ENCODE measurements at places on chromosomes 1 and 21.

DNA sequence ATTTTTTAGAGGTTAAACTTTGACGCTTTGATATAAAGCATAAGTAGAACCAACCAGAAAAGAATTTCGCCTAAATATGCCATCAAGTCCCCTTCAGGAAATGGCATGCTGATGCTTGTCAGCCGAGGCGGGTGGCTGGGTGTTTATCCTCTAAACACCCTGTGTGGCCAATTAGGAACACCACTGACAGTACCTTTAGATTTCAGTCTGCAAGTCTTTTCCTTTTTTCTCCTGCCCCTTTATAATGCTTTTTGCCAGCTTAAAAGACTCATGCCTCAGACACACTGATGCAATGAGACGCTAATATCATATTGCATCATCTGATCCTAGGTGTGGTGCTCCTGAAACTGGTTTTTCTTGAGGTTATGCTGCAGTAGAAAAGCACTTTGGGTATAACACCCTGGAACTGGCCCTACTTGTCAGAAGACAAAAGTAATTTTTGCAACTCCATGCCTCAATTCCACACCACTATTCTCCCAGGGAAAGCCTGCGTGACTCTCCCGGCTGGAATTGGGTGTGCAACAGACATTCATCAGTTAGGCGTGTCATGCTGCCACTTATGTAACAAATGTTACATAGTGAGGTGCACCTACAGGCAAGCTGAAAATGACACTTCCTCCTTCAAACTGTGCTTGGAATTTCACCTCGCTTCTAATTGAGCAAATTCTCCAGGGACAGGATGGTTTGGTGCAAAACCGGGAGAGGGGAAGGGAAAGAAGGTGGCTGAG is 2.0 kb upstream of the RCC2 start:
- no peak for DNase-seq

GRCh38 chr21:25931765-25932164 is 197.0 kb downstream of the GABPA start:
- DNase-seq = no peak

DNA sequence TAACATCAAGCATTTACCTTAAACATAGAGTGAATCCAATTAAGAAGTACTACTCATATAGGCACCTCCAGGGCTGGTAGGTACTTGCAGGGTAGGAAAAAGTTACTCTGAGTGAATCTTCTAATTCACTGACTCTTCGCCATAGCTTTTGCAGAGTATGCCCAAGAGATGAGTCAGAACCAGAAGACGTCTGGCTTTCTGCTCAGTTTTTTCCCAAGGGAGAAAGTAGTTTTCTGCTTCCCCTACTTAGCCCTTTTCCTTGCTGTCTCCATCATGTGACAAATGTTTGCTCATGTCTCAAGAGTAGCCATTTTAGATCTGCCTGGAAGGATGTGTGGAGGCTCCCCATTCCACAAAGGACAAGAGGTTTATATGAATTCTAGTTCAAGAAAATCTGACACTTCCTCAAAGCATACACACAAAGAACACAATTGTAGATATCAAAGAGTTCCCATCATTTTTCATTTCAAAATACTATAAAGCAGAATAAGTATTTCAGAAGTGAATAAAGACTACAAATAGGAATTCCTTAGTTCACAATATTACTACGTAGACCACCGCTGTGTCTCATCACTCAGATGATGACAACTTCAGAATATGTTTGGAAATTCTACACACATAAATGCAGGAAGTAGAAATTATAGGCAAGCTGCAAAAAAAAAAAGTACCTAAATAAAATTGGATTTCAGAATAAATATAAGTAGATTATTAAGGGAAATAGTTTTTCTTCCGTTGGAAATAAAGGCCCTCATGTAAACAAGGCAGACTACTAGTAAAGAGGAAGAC is 98.5 kb downstream of the ASH1L start:
- DNase-seq = no peak

- DNase-seq = no peak
Observed at GRCh38 chr1:178633056-178633455, 92.0 kb upstream of the RALGPS2 start.

DNA sequence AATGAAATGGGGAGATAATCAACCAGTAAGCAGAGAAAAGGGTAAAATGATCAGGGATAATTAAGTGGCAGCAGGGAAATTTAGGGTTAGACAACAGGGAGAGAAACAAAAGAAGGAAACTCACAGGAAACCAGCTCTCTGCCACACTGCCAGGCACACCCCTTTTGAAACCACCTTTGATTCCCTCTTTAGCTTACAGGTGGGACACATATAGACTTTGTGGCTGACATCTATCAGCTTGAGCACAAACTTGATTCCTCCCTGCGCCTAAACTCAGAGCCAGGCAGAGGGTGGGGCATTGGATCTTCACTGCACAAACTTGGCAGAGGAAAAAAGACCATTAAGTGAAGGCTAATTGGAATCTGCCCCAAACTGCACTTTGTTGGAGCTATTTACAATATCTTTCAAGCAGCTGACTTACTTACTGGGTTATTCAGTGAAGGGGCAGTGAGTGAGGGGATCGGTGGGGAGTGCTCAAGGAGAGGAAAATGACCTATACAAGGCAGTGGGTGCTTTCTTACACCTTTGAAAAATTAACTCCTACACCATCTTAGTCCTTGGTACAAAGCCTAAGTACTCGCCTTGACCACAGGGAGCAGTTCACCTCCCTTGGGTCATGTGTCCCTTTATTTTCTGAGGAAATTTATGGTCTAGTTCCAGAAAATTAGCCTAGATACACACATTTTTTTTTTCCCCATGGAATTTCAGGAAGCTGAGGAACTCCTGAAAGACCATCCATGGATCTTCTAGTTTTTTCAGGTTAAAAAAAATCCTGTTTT is 60.2 kb downstream of the PBX1 start:
- no peak for DNase-seq
